Gastrocnemius medialis (tissue), 4 donors: ENCODE measurements at places on chromosomes 11 and 22. TPM values are rescaled to one million over a fixed set of nuclear protein-coding genes. Genes with fewer than 3 reads are reported as not detected.

DNA sequence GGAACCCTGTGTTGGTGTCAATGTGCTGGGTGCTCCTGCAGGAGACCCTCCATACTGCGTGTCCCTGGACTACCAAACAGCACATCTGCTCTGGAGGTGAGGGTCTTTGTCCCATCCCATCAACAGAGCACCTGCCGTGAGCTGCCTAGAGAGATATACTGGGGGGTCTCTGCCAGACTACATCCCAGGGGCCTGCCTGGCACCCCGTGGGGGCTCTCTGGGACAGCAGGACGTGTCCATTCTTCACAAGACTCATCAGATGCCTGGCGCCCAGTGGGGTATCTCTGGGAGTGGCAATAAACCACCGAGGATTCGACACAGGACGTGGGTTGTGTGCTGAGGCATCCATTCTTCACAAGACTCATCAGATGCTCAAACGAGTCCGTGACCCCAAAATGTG is 42.7 kb downstream of the SHANK2 start:
- no peak for DNase-seq

The SPI1 gene
- 7.0 TPM for total RNA-seq

The ZNHIT2 gene
- 24.1 TPM for total RNA-seq

DNA sequence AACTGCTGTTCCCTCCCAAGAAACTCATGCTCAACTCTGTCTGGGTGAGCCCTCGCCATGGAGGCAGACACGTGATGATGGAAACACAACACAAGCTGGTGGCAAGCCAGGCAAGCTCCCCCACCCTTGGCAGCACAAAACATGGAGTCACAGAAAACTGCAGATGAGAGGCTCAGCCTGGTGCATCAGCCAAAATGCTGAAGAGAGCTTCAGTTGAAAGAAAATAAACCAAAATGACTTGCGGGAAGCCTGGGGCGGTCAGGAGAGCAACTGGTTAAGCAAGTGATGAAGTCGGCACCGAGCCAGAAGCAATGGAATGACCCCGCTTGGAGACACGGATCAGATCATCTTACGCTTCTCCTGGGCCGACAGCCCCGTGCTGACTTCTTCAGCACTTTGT is 68.3 kb downstream of the C11orf58 start:
- DNase-seq: no peak

GRCh38 chr11:46162700-46163099 is 41.4 kb upstream of the PHF21A start:
- no peak for DNase-seq

The SLC22A6 gene
- not detected for total RNA-seq

- no peak for DNase-seq
These were observed 64.2 kb downstream of the EFCAB6 start for GRCh38 chr22:43747877-43748276.

- DNase-seq: no peak
These were observed 84.8 kb downstream of the KCNQ1 start for GRCh38 chr11:2529636-2530035.

GRCh38 chr22:36760786-36761185 is 15.1 kb downstream of the IFT27 start:
- no peak for DNase-seq

- no peak for DNase-seq
These were observed 26.2 kb upstream of the PARVG start for GRCh38 chr22:44154436-44154942.

DNA sequence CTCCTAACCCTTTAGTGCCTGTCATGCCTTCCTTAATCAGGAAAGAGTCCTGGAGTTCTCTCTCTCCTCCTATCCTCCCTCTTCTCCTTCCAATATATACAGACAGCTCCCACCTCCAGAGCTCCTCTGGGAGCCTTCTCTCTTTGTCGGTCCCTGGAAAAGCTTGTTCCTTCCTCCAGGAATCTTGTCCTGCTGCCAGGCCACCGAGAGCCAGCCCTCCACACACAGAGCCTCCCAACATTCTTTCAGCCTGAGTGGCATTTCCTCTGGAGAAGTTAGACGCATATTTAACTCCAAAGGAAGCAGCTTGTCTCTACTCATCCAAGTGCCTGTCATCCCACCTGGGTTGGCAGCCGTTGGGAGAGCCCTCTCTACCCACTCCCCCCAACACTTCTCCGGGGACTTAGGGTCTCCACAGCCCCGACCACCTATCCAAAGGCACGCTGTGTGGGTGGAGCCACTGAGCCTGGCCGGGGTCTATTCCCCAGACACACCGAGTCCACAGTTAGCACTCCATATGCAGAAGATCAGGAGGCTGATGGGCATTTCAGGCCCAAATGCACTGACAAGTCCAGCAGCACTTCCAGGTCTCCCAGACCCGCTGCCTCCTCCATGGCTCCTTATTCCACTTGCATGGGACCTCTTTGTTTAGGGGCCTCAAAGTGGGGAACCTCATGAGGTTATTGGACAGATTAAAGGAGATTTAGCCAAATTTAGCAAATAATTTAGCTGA is 31.1 kb downstream of the DKK3 start:
- DNase-seq: peak; percentile 55

DNA sequence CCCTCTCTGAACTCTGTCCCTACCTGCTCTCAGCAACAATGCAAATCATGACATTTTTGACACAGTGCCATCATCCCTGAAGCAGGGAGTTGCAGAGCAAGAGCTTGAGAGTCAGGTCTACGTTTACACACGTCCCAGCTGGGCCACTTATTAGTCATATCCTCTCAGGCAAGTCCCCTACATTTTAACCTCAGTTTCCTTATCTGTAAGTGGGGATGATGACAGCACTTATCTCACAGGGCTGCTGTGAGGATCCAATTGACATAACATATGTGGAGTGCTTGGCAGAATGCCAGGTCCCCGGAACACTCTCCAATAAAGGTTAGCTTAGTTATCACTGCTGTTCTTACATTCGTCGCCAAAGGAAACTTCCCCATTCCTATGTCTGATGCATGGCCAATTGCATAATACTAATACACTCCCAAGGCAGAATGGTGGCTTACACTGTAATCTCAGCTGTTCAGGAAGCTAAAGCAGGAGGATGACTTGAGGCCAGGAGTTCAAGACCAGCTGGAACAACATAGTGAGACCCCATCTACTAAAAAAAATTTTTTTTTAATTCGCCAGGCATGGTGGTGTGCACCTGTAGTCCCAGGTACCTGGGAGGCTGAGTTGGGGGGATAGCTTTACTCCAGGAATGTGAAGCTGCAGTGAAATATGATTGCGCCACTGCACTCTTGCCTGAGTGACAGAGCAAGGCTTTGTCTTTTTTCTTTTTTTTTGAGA is 16.6 kb downstream of the ASCC2 start:
- DNase-seq: no peak

GRCh38 chr22:30514252-30514651 is 8.8 kb upstream of the SEC14L4 start:
- no peak for DNase-seq

The USP2 gene
- 60.2 TPM for total RNA-seq

GRCh38 chr11:24171869-24172268 is 325.0 kb upstream of the LUZP2 start:
- no peak for DNase-seq

DNA sequence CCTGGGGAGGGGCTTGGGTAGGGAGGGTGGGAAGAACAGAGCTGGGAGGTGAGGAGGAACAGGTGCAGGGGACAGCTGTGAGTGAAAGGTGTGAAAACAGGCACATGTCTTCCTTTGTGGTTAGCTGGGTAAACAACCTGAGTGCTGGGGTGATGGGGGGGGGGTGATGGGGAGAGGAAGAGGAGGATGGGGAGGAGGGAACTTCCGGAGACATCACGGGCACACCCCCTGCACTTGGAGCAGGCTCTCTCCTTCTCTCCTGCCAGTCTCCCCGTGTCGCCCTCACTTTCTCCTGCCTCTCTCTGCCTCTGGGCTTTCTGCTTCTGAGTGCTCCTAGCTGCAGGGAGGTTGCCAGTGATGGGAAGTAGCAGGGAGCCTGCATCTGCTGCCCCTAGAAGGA is 8.8 kb downstream of the CXCR5 start:
- DNase-seq: no peak

- no peak for DNase-seq
These were observed 226.7 kb upstream of the ARHGAP42 start for GRCh38 chr11:100460426-100460825.

- no peak for DNase-seq
These were observed 26.3 kb downstream of the SLC1A2 start for GRCh38 chr11:35393098-35393497.

DNA sequence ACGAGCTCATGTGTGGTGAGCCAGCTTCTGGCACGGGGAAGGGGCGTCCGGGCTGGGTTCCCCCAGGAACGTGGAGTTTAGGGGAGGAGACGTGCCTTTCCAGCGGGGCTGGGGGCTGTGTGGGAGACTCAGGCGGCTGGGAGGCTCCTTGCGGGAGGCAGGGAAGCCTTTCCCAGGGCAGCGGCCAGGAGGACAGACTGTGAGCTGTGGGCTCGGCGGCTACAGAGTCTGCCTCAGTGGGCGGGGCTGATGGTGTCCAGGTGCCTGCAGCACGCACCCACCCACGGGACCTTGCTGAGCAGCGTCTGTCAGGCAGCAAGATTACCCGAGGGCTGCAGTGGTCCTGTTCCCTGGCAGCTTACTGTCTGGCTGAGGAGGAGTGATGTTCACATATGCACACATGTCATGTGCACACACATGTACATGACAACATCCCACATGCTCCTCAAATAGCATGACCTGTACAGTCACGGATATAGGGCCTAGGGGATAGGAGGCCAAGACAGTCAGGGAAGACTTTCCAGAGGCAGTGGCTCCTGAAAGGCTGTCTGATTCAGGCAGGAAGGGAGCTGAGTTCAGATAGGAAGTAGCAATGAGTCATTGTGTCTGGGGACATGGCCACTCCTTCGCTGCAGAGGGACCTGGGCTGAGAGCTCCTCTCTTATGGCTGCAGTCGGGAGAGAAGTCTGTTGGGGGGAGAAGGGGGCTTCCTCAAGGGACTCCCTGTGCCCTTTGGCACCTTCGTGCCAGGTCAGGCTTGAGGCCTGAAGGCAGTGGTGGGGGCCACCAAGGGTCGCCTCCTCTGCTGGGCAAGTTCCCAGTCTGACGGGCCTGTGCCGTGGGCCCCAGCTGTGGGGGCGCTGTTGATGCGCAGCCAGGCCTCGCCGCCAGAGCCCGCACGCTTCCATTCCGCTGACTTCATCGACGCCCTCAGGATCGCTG is 23.3 kb upstream of the PPP6R3 start:
- peak; percentile 42 for DNase-seq
